ENCODE measurements at places on chromosomes 13 and 19. TPM values are rescaled to one million over a fixed set of nuclear protein-coding genes. Genes with fewer than 3 reads are reported as not detected.

Gene LGI4
- 10.2 TPM for total RNA-seq

- H3K4me3 ChIP-seq = no peak overlapping the region
- H3K36me3 ChIP-seq = no peaks in the 10 kb centered on the region
- DNase-seq = no peak
Measured at GRCh38 chr13:102028868-102029267, 373.0 kb downstream of the FGF14 start.

Gene ZNF136
- total RNA-seq = 4.6 TPM

- no peak overlapping the region for H3K4me3 ChIP-seq
- no peak for DNase-seq
- no peaks in the 10 kb centered on the region for H3K4me1 ChIP-seq
- no peak overlapping the region for H3K27ac ChIP-seq
Measured at GRCh38 chr19:50890422-50891252, 17.4 kb downstream of the KLK2 start.

Gene ZNF226
- total RNA-seq = 12.9 TPM

- peaks cover 6% of the 10 kb centered on the region for H3K36me3 ChIP-seq
Measured at GRCh38 chr19:3204646-3205275, 19.0 kb downstream of the NCLN start.

All from colonic mucosa (tissue), 4 donors.